CD4-positive, alpha-beta memory T cell (primary cell): ENCODE measurements at places on chromosomes 5 and 9. TPM values are rescaled to one million over a fixed set of nuclear protein-coding genes. Genes with fewer than 3 reads are reported as not detected.
A peak's percentile ranks its signal among the peaks of the same experiment; 100 is the strongest.

GRCh38 chr5:2410451-2410850 lies 341.0 kb downstream of the IRX2 start:
- no peak for DNase-seq

The PCDHGA6 gene
- total RNA-seq: 0.50 TPM

- no peak for DNase-seq
Measured at GRCh38 chr5:112996830-112997374, 20.3 kb downstream of the DCP2 start.

- DNase-seq: no peak
Measured at GRCh38 chr5:29213475-29213874, 1980.0 kb upstream of the CDH6 start.

- no peak for DNase-seq
Measured at GRCh38 chr9:133787754-133788025, 49.5 kb upstream of the SARDH start.

The WNT8A gene
- total RNA-seq: not detected

The SLC6A3 gene
- not detected for total RNA-seq

- DNase-seq: no peak
Measured at GRCh38 chr5:59134471-59135163, 551.7 kb downstream of the RAB3C start.

GRCh38 chr5:134095887-134096589 lies 18.4 kb upstream of the TCF7 start:
- no peak for DNase-seq

The F2R gene
- total RNA-seq: 14.6 TPM

The BAAT gene
- total RNA-seq: not detected

- peak; percentile 76 for DNase-seq
Measured at GRCh38 chr5:57221049-57221568, 47.2 kb downstream of the GPBP1 start.

DNA sequence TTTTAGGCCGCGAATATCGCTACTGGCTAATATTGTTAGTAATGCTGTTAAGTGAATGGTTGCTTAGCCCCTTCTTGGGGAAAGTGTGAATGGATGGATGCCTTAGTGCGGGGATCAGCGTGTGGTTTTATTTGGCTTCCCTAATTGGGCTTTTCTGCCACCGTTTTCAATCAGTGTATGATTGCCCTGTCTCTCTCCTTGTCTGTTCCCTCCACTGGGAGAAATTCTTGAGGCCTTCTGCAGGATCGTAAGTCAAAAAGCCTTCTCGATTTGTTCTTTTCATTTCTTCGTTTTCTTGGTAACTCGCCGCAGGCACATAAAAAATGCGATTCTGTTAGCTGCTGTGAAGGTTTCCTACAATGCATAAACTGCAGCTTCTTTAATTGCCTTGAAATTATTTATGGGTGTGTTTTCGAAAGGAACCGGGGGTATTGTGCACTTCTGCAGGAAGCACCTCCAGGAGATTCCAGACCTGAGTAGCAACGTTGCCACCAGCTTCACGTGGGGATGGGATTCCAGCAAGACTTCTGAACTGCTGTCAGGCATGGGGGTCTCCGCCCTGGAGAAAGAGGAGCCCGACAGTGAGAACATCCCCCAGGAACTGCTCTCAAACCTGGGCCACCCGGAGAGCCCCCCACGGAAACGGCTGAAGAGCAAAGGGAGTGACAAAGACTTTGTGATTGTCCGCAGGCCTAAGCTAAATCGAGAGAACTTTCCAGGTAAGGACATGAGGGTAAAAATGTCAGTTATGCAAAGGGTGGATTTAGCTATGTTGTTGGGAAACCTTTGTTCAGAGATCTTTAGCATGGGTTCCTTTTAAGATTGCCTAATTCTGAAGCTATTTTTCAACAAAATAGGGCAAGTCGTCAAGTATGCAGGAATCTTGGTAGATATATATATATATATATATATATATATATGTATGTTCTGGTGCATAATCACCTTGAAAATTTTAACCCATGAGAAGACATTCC lies 700 bp downstream of the SKP2 start:
- DNase-seq: no peak

DNA sequence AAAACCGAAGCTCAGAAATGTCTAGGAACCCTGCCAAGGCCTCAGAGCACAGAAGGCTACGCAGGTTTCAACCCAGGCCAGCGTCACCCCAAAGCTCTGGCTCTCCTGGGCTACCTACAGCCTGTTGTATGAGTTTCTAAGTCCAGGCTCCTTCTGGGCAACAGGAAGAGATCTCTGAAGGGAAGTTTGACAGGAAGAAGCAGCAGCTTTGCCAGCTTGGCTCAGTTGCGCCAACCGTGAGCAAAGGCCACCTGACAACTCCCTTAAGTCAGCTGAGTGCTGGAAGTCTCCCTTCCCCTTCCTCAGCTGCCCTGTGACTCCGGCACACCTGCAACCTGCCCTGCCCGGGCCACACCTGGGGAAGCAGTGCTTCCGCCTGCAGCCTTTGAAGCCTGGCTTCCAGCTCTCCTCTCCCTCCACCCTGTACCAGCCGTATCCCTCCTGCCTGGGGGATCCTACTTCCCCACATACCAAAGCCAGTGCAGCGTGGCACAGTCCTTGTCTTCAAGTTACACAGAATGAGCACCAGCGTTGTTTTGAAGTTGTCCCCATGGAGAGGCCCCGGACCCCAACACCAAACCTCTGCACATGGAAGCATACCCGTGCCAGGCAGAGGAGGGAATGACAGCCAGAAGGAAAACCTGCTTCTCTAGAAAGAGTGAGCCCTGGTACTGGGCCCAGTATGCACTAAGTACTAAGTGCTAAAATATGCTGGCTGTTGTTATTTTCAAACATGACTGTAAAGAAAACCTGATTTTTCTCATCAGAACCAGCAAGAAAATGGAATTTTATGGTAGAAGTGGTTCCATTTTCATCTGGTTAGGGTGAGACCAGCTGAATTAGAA lies 36.5 kb downstream of the SHB start:
- DNase-seq: no peak

- DNase-seq: no peak
Measured at GRCh38 chr5:78823196-78823595, 161.9 kb downstream of the ARSB start.

DNA sequence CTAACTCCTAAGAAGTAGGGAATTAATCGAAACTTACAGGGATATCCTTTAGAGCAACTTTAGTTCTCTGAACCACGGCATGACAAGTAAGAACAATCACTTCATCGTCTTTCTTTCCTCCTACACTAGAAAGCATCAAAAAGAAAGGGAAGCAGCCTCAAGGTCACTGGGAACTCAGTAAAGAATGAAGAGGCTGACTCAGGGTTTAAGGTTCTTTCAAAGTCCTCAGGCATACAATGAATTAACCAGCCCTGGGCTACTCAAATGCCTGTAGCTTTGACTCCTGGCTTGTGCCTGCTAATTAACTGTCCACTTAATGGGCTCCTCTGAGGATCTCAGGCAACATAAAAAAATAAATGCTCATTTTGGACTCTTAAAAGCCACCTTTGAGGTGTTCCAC lies 102.0 kb downstream of the TRIM32 start:
- no peak for DNase-seq

The QRFP gene
- total RNA-seq: not detected

The TMEM171 gene
- 0.36 TPM for total RNA-seq

DNA sequence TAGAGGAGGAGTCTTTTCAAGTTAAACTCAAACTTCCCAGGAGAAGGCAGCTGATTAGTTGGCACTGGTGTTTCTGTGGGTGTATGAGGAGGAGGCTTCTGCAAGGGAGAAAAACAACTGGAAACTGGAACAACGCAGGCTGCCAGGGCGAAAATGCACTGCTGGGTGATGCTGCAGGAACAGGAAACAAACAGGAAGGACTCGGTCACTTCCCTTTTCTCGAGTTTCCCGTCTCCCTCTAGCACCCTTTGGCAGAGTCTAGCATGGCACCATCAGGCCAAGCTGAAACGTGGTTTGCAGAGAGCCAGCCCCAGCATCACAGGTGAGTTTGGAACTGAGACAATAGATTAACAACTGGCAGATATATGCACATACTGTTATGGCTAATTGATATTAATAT lies 77.5 kb upstream of the CAST start:
- no peak for DNase-seq

The CFAP90 gene
- total RNA-seq: not detected

GRCh38 chr9:115548609-115549260 lies 430.8 kb upstream of the TNC start:
- no peak for DNase-seq

The DBH gene
- 0.08 TPM for total RNA-seq

The BTNL9 gene
- not detected for total RNA-seq

DNA sequence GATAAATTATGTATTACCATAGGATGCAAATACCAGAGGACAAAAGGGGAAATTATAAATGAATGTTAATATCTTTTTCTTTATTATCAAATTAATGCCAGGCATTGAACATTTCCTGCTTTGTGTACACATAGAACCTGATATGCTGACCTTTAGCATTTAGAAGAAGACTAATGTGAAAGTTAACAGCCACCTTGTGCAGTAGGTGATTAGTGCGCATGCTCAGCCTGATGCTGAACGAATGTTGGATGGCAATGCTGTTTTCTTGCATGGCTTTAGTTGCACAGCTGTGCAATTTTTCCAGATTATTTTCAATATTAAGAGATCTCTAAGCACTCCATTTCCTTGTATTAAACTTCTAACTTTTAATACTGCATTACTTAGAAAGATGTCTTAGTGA lies 45.5 kb downstream of the CCNH start:
- DNase-seq: no peak

The FAM81B gene
- not detected for total RNA-seq

GRCh38 chr9:135167849-135168655 lies 80.6 kb downstream of the OLFM1 start:
- no peak for DNase-seq

The SLC25A48 gene
- not detected for total RNA-seq

GRCh38 chr9:129649726-129650679 lies 8.1 kb upstream of the ASB6 start:
- no peak for DNase-seq

DNA sequence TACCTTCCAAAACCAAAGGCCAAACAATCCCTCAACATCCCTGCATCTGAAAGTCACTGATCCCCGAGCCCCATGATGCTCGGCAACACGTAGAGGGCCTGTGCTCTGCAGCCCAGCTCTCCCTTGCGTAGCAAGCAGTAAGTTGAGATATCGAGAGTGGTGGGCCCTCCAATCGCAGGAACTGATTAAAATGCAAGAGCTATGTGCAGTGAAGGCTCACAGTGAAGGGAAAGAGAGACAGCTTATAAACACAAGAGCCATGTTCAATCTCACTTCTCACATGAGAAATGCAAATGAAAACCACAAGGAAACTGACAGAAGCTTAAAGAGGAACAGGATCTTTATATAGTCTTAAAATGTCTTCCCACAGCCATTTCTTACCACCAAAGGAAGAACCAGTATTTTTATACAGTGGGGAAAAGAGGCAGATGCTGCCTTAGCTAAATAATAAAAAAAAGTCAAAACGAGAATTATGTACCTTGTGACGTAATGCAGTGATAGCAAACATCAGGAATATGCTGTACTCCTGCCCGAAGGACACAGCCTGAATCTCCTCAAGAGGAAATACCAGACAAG lies 24.6 kb downstream of the TTF1 start:
- DNase-seq: no peak

GRCh38 chr5:145056800-145057199 lies 778.3 kb downstream of the PRELID2 start:
- DNase-seq: no peak

GRCh38 chr5:170896779-170897178 lies 35.0 kb downstream of the RANBP17 start:
- DNase-seq: no peak

GRCh38 chr5:176845392-176845713 lies 35.0 kb downstream of the UNC5A start:
- DNase-seq: no peak

GRCh38 chr5:68722357-68722756 lies 371.5 kb upstream of the SLC30A5 start:
- DNase-seq: no peak

- DNase-seq: no peak
Measured at GRCh38 chr9:2332663-2333062, 288.9 kb upstream of the VLDLR start.

GRCh38 chr5:118007262-118007661 lies 981.1 kb downstream of the DTWD2 start:
- no peak for DNase-seq

The SPATA31C1 gene
- total RNA-seq: not detected

DNA sequence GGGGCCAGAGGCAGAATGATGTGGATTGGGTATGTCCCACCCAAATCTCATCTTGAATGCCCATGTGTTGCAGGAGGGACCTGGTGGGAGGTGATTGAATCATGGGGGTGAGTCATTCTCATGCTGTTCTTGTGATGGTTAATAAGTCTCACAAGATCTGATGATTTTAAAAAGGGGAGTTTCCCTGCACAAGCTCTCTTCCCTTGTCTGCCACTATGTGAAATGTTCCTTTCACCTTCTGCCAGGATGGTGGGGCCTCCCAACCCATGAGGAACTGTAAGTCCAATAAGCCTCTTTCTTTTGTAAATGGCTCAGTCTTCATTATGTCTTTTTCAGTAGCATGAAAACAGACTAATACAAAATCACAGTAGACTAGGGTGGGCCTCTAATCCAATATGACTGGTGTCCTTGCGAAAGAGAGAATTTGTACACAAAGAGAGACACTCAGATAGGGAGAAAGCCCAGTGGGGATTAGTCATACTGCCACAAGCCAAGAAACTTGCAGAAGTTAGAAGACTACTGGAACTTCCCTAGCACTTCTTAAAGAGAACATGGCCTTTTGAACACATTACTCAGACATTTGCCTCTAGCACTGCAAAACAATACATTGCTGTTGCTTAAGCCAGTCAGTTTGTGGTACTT lies 68.4 kb downstream of the ANXA1 start:
- no peak for DNase-seq

DNA sequence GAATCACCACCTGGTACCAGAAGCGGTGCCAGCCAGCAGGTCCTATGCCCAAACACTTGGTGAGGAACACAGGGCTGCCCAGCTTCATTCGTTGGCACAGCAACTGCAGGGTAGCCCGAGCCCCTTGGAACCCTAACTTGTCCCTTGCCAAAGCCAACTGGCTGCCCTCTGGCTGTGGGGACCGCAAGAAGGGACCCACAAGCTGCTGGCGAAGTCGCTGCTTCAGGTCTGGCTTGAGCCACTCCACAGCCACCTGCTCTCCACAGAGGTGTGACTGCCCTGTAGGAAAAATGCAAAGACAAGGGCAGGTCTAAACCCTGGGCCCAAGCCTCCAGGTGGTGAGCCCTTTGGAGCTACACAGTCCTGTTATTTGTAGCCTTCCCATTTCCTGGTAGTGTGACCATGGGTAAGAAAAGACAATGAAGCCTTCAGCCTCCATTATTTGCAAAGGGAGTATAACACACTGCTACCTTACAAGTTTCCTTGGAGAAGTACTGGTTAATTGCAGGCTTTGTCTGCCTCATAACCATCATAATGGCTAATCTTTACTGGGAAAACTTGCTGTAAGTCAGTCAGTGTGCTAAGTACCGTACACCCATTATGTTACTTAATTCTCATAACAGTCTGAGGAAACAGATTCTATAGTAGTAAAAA lies 1.8 kb downstream of the DND1 start:
- no peak for DNase-seq
